ENCODE measurements at places on chromosomes 4 and X.
A peak's percentile ranks its signal among the peaks of the same experiment; 100 is the strongest.

DNA sequence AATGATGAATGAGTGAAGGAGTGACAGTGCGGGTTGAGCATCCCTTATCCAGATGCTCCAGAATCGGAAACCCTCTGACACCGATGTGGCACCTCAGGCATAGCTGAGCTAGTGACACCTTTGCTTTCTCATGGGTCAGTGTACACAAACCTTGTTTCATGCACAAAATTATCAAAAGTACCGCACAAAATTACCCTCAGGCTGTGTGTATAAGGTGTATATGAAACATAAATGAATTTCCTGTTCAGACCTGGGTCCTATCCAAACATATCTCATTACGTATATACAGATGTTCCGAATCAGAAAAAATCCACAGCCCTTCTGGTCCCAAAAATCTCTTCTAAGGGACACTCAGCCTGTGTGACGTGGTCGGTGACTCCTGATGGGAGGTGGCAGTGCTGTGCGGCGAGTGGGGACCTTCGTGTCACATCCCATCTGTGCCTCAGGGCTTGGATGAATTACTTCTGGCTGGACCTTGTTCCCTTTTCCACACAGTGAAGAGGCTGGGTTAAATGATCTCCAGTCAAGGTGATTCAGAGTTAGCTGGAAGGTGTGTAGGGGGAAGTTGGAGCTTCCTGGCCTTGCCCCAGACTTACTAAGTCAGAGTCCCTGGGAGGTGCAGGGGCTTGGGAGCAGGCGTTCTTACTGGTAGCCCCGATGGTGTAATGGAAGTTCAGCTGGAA, 18.8 kb downstream of the RGS12 start:
- DNase-seq, result peak; percentile 12

DNA sequence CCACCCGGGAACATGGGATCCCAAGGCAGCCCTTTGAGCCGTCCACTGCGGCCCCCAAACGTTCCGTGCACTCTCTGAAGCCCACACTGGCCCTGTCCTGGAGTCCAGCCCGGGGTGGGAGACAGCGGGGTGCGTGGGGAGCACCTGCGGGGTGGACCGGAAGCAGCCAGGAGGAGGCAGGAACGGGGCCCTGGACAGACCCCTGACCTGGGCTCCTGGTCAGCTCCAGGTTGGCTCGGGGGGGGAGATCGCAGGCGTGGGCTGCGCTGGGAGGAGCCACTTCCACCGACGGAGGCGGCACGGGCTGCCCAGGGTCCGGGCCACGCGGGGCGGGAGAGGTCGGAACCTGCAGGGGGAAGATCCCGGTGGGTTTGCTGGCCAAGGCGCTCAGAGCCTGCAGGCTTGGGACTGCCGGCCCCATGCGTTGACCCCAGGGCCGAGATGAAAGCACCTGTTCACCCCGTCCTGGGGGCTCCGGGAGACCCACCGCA, 5.7 kb upstream of the PLCXD1 start:
- DNase-seq, result no peak

- no peak for DNase-seq
Observed at GRCh38 chr4:106583567-106583966, 215.0 kb upstream of the GIMD1 start.

DNA sequence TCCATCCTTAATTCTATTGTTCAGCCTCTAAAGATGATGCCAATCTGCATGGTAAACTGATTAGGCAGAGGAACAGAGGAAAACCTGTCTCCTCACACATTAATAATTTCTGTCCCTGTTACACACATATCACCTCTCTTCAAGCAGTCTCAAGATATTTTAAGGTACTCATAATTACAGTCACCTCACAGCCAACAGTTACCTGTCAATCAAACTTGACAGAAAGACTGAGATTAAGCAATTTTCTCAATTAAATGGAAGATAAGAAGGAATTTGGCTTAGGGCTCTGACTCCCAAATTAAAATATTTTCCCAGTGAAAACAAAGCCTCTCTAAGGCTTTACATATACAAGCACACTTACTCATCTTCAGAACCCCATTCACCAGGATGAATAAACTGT, 85.2 kb downstream of the MAPK10 start:
- DNase-seq, result no peak

- no peak for DNase-seq
Observed at GRCh38 chr4:180913750-180914149, 1329.5 kb upstream of the TENM3 start.

DNA sequence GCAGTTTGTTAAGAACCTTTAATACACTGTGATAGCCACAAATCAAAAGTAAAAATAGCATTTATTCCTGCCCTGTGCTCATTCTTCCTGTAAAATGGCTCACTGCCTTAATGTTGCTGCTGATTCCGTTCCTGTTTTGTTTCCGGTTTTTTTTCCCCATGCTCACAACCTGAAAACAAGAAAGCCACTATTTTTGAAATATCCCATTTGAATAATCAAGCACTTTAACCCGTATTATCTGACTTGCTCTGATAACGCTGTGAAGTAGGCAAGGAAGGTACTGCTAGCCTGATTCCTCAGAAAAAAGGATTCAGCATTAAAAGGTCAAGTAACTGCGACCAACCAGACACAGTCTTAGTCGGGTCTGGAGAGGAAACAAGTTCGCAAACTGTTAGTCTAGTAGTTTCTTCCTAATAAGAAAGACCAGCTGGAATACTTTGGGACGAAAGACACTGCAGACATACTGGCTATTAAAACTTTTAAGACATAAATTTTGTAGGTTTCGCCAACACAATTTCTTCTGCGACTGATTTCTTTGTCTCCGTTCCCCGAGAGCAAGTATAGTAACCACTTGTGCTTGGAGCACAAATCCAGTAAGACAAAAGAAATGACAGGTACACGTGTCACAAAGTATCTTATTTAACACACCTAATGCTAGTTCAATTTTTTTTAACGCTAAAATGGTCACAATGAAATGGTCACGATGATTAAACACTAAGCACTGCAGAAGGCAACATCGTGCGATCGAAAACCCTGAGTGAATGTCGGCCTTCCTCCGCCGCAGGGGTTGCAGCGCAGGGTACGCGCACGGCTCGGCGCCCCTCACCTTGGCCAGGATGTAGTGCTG, 802 bp downstream of the COX18 start:
- DNase-seq, result no peak

GRCh38 chrX:13692771-13693231, 3.9 kb downstream of the RAB9A start:
- DNase-seq, result no peak

GRCh38 chrX:151713849-151714248, 2.0 kb upstream of the FATE1 start:
- no peak for DNase-seq

DNA sequence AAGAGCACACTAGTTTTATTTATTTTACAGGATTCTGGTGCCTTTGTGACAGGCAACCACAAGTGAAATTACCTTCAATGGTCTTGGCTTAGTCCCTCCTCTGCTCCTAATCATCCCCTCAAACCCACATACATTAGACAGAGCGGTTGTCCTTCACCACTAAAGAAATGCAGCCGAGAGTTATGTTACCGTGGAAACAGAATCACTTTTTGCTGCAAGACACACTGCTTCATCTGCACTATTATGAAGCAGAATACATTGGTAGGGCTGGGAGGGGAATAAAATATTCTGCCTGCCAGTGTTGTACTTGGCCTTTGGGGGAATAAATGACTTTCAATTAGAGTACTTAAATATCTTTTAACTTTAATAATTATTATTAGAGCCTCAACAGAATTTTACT, 75.2 kb downstream of the ARHGEF38 start:
- no peak for DNase-seq

DNA sequence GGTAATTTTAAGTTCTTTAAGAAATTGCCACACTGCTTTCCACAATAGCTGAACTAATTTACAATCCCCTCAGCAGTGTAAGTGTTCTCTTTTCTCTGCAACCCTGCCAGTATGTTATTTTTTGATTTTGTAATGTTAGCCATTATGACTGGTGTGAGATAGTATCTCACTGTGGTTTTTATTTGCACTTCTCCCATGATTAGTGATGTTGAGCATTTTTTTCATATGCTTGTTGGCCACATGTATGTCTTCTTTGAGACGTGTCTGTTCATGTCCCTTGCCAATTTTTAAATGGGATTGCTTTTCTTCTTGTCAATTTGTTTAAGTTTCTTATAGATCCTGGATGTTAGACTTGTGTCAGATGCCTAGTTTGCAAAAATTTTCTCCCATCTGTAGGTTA, 86.1 kb downstream of the BMP3 start:
- DNase-seq, result no peak

DNA sequence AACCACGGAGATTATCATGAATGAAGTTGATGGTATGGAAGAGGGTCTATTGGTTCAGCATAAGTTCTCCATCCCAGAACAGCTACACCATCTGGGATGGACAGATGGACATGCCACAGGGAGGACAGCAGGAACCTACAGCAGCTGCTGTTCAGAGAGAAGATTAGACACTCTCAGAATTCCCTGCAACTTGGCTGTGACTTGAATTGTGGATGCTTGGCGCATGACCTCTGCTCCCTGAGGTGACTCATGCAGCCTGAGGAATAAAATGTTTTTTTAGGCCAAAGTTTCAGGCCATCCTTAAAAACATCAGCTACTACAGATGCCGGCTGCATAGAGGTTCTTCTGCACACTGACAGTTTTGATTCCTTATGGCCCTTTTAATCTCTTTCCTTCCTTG, 97.3 kb downstream of the RS1 start:
- DNase-seq, result no peak

DNA sequence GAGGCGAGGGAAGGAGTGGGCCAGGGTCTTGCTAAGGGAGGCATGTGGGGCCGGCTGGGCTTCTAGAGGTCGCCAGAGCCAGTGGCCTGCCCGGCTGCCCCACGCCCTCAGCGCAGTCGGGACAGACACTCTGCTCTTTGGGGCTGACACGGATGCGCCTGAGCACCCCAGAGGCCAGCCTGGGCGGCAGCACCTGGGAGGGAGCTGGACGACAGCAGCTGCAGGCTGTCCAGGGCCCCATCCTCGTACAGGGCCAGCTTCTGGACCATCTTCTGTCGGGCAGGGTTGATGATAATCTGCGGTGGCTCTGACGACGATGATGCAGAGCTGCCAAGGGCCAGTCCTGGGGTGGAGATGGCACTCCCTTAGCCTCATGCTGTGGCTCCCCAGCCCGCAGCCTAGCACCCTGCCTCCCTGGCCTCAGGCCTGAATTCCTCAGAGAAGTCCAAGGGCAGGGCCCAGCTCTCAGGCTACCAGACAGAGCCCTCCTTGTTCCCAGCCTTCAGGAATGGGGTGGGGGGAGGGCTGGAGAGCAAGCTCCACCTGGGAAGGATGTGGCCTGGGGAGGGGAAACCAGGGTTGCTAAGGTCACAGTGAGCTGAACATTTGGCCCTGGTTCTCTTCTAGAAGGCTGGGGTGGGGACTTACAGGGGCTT, 7.2 kb downstream of the IRAK1 start:
- DNase-seq, result no peak

DNA sequence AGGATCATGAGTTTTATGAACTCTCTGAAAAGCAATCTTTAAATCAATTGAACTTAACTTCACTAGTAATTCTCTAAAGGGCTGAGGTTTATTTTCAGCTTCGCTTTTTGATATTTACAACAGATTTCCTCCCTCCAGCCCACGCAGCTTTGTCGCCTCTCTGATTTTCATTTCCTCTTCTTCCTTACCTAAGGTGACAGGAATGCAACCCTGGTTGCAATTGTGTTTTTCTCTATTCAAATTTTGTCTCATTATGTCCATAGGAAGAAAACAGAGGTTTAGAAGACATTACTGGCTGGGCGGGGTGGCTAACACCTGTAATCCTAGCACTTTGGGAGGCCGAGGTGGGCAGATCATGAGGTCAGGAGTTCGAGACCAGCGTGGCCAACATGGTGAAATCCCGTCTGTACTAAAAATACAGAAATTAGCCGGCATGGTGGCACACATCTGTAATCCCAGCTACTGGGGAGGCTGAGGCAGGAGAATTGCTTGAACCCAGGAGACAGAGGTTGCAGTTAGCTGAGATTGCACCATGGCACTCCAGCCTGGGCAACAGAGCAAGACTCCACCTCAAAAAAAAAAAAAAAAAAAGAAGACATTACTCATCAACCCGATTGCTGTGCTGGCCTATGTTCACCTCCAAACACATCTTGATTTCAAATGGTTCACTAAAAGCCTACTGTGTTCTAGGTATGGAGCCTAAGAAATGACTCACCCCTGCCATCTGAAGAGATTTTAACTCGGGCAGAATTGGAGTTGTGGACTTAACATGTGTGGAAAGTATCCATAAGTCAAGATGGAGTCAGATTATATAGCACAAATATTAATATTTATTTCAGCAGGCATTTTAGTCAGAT, 36.8 kb downstream of the VSIG4 start:
- no peak for DNase-seq

- DNase-seq, result no peak
Observed at GRCh38 chr4:78766026-78766425, 10.1 kb upstream of the BMP2K start.

DNA sequence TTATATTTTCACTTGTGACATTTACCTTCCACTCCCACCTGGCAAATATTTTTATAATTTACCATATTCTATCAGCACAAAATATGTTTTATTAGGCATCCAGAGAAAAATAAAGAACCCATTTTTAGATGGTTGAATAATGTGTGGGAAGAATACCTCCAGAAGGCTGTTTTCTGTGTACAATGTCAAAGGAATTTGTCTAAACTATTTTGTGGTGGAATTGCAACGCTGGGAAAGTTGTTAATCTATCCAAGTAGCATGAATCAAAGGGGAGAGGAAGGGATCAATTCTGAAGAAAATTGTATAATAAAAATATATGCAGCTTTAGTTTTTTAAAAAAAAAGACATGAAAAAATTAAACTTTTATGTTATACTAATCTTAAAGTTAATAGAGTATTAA, 706.5 kb downstream of the FSTL5 start:
- DNase-seq, result no peak

DNA sequence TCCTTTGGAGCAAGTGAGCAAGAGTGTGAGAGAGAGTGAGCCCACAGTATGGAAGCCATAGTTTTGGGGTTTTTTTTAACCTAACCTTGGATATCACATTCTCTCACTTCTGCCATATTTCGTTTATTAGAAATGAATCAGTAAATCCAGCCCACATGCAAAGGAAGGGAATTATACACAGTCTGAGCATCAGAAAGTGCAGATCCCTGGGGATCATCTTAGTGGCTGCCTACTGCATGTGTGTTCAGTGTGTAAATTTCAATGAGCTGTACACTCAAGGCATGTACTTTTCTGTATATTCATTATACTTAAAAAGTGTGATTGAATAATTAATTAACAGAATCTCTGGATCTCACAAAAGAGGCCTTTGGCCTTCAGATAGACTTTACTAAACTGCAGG, 133.8 kb upstream of the PRPS2 start:
- DNase-seq, result no peak

- DNase-seq, result no peak
Observed at GRCh38 chr4:15868111-15868510, 70.4 kb downstream of the FGFBP1 start.
